ENCODE measurements at places on chromosomes 6 and 20.

DNA sequence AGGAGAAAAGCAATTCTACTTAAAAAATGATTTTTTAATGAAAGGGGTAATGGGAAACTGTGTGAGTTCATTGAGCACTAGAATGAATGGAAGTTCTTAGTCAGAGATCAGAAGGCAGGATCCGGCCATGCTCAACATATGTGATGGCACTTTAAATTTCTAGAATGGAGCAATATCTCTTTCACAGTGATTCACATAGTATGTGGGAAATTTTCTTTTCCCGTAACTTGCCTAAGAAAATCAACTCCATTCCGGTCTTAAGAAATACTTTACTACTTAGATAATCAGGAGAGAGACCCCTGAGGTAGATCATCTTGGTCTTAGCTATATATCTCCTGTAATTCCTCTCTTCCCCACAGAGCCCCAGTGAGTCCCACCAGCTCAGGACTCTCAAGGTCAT lies 131.8 kb downstream of the SCML4 start:
- DNase-seq, result no peak

GRCh38 chr6:3943331-3943765 lies 94.2 kb downstream of the FAM50B start:
- no peak for DNase-seq

GRCh38 chr6:80449726-80450125 lies 343.3 kb downstream of the BCKDHB start:
- no peak for DNase-seq

GRCh38 chr6:118932421-118932820 lies 2.5 kb downstream of the MCM9 start:
- no peak for DNase-seq

DNA sequence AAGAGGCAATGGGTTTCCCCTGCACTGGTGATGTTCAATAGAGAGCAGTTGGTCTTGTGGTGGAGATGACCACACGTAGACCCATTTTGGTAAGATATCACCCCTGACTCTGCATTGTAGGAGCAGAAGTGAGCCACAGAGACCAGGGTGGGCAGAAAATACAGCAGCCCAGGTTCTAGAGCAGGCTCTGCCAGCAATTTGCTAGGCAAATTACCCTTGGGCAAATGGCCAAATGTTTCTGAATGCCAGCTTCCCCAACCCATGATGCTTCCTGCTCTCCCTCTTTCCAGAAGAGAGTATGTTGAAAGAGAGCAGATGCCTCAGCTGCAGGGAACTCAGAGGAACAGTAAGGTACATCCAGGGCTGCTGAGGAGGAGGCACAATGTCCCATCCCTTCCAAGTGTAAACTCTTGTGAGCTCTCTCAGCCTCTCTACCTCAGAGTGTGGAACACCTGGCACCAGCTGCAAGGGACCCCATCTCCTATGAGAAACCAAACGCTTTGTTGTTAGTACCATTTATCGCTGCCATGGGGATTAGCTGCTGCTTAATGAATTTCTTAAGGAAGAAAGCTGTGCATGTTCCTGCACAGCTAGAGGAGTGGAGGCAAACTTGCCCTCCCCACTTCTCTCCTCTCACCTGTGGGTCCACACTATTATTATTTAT lies 317.5 kb upstream of the MOCS1 start:
- DNase-seq, result no peak

- DNase-seq, result no peak
Observed at GRCh38 chr20:50227506-50227905, 36.9 kb downstream of the CEBPB start.

DNA sequence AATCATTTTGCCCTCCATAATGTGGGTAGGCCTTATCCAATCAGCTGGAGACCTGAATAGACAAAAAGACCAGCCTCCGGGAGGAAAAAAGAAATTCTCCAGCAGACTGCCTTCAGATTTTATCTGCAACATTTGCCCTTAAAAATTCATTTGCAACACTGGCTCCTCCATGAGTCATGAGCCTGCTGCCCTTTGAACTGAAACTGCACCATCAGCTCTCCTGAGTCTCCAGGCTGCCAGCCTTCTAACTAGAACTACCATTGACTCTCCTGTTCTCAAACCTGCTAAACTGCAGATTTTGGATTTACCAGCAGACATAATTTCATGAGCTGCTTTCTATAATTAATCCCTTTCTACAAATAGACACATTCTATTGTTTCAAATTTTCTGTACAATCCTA lies 223.9 kb upstream of the THEMIS start:
- DNase-seq, result no peak

- DNase-seq, result no peak
Observed at GRCh38 chr6:73231986-73232391, 6.7 kb upstream of the KHDC1L start.

DNA sequence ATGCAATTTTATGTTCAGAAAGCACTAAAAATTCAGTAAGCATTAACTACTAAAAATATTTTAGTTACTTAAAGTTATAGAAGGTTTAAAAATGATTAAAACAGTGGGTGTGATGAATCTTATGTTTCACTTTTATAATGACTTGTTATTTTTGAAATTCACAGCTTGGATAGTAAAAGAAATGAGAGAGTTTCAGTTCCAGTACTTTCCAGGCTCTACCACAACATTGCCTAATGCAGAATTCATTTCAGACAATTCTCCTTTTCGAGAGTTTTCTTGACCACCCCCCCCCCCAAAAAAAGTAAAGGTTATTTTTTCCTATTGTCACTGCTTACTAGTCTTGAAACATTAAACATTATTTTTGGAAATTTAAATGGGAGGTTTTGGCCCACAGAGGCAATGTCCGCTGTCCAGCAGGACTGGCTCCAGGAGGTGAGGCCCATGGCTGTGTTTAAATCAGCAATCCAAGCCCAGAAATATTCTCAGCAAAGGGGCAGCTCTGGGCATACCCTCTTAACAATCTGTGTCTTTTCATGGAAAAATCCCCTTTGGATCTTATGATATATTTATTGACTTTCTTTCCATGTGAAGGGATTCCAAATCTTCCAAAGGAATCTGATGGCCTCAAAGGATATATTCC lies 519.9 kb downstream of the MAFB start:
- no peak for DNase-seq

DNA sequence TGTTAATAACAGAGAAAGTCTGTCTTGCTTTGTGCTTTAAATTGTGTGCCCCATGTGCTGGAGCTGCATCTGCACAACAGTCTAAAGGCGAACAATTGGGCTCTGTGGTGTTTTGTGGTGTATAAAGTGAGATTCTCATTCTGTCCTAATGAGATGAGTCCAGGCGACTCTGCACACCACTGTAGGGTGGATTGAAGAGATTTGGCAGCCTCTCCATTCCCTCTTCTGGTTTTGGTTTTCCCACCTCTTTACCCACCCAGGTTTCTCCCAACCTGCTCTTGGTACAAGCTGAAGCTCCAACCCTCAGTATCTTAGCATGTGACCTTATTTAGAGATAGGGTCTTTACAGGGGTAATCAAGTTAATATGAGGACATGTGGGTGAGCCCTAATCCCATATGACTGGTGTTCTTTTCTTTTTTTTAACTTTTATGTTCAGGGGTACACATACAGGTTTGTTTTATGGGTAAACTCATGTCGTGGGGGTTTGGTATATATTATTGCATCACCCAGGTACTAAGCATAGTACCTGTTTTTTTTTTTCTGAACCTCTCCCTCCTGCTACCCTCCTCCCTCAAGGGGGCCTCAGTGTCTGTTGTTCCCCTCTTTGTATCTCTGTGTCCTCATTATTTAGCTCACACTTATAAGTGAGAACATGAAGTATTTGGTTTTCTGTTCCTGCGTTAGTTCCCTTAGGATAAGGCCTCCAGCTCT lies 217.6 kb upstream of the DTNBP1 start:
- no peak for DNase-seq

DNA sequence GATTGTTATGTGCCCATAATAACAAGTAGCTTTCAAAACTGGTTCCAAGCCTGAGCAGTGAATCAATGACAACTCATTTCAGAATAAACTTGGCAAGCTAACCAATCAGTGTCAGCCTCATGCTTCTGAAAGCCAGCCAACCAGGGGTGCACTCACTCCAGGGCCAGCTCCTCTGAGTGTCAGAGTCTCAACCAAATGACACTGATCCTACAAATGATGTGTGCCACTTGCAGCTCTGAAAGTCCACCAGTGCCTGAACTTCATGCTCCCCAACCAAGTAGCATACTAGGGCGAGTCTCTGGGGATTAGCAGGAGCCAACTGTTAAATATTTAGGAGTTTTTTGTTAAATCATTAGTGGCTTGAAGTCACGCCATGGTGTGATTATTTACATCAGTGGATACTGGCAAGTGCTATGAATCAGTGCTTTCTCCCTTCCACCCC lies 4.5 kb downstream of the IYD start:
- no peak for DNase-seq

DNA sequence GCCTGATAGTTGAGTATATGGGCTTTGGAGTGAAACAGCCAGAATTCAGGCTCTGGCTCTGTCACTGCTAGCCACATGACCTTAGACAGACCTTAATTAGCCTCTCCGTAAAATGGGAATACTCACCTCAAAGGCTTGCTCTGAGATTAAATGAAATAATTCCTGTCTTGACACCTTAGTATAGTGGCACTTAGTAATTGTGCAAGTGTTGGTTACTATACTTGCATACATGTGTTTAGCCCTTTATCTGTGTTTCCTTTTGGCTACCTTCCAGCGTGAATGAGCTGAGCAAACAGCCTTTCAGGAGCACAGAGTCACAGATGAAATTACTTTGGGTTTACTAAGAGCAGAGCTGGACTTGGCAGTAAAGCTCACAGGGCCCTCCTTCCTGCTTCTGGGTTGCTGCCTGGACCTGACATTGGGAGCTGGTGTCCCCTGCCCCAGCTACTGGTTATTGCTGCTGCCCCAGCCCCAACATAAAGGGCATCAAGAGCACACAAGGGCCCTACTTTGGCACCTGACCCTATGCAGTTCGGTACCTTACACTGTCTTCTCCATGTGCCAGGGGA lies 32.8 kb downstream of the CD164 start:
- DNase-seq, result no peak

DNA sequence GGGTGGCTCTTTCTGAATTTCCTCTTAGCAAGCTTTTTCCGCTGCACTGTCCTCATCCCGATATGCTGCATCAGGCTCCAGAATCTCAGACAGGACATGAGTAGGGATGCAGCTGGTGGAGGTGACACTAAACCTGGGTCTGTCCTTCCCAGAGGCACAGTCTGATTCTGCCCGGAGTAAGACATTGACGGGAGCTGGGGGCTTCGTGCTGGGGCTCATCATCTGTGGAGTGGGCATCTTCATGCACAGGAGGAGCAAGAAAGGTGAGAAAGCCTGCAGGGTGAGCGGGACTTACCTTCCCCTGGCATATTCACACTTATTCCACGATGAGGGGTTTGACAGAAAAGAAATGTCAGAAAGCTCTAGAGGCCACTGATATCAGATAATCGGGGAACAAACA lies 9.8 kb downstream of the HLA-DPB1 start:
- DNase-seq, result no peak

DNA sequence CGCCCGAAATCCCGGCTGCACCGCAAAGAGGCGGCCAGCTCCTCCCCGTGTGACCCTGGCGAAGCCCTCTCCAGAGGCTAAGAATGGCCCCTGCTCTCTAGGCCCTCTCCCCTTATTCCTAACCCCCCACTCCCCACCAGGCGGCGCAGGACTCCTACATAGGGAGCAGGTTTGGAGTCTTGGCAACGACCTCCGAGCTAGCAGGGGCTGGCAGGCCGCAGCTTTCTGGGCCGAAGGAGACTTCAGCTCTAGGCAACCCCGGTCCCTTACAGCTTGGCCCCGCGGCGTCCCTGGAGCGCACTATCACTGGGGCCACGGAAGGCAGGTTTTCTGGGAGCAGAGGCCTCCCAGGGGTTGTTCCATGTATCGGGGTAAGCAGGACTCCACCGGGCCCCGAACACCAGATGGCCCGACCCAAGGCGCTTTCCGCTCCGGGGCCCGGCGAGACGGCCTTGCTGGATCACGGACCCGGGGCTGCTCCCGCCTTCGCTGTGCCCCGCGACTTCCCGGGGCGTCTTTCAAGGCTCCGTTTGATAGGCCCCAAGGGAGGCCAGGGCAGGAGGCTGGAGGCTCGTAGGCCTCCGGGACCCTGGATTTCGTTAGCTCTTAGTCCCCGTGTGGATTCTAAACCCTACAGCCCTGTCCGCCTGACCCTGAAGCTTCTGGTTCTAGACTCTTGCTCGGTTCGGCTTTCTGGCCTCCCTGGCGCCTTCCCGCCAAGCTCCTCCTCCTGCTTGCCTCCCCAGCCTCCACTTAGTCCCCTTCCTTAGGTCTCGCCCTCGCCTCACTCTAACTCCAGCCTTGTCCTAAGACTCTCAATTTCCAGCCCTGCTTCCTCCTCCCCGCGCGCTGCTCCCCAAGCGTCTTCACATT lies 1.9 kb downstream of the SLC32A1 start:
- DNase-seq, result no peak

- DNase-seq, result no peak
Observed at GRCh38 chr6:75266716-75267291, 17.8 kb downstream of the TMEM30A start.

GRCh38 chr20:24100370-24101011 lies 111.9 kb upstream of the GGTLC1 start:
- peak; percentile 1 for DNase-seq

DNA sequence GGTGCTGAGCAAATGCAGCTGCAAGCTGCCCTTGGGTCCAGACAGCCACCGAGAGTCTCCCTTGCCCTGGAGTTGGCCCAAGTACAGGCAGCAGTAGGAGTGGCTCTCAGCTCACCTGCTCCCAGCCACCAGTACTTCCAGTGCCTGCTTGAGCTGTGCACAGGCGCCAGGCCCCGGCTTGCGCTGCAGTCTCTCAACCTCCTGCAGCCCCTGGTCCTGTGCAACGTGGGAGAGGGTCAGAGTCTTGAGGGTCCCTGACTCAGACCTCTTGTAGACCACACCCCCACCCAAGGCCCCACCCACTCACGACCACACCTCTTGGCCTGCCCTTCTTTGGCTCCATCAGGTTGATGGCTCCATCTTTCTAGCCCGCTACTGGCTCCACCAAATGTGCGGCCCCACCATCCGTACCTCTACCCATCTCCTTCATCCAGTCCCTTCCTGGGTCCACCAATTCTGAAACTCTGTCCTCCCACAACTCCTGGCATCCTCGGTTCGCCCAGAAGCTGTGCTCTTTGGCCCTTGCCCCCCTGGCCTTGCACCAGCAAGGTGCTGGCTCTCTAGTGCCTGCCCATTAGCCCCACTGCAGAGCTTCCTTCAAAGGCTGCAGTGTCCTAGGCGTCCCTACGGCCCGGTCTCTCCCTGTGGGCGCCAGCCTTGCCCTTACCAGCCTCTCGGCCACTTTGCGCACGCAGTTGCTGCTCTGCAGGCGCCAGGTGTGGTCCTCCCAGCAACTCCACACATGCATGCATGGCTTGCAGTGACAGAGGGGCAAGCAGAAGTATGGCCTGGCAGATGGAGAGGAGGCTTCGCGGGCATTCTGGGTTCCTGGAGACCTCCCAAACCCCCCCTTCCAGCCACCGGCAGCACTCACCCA lies 16.5 kb upstream of the SPAG4 start:
- DNase-seq, result no peak

DNA sequence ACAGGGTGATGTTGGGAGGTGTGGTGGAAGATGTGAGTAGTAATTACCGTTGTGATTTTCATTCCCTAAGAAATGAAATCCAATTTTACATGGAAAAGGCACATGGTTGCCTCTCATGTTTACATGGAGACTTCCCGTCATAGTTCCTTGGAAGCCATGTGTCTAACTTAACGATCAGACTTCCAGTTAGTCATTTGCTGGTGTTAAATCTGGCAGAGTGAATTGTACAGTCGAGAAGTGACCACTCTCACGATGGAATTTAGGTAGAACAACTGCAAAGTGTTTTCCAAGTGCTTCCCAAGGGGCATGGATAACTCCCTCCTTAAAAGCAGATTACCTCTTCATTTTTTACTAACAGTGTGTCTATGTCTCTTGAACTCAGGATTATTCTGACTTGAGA lies 145.8 kb upstream of the CCN2 start:
- no peak for DNase-seq

Data from activated CD4-positive, alpha-beta T cell treated with anti-CD3 and anti-CD28 coated beads, Interleukin-2, amount 50 U/mL, for 24 hours (primary cell).